Hair follicular keratinocyte (primary cell): ENCODE measurements at places on chromosomes 12 and 14. TPM values are rescaled to one million over a fixed set of nuclear protein-coding genes. Genes with fewer than 3 reads are reported as not detected.

The EXOC3L4 gene
- not detected in 2 replicates for total RNA-seq

The CAPZA3 gene
- total RNA-seq: not detected in 2 replicates

The GALNT8 gene
- 0.11 and 0.23 TPM in 2 replicates for total RNA-seq

The AACS gene
- total RNA-seq: 41.0 and 57.5 TPM in 2 replicates

The KRT72 gene
- total RNA-seq: not detected in 2 replicates

The BAG5 gene
- total RNA-seq: 16.6 and 22.6 TPM in 2 replicates

The AQP6 gene
- total RNA-seq: 0.47 TPM in 1 of 2 replicates, not detected in the other

The UNG gene
- 37.8 and 111 TPM in 2 replicates for total RNA-seq

The CAND1 gene
- total RNA-seq: 43.9 and 62.7 TPM in 2 replicates

The ANKRD9 gene
- total RNA-seq: 67.8 and 78.7 TPM in 2 replicates

The DBX2 gene
- total RNA-seq: not detected in 2 replicates

The LRRC23 gene
- total RNA-seq: 4.1 and 6.2 TPM in 2 replicates

The CD4 gene
- total RNA-seq: not detected in 2 replicates

The ATG101 gene
- 68.9 and 82.1 TPM in 2 replicates for total RNA-seq

The POTEG gene
- not detected in 2 replicates for total RNA-seq

The ZNF641 gene
- total RNA-seq: 6.9 and 11.1 TPM in 2 replicates
